ENCODE measurements at places on chromosomes 12 and 14.
A peak's percentile ranks its signal among the peaks of the same experiment; 100 is the strongest.

GRCh38 chr14:53380052-53380866 is 227.1 kb upstream of the DDHD1 start:
- no peak for DNase-seq

DNA sequence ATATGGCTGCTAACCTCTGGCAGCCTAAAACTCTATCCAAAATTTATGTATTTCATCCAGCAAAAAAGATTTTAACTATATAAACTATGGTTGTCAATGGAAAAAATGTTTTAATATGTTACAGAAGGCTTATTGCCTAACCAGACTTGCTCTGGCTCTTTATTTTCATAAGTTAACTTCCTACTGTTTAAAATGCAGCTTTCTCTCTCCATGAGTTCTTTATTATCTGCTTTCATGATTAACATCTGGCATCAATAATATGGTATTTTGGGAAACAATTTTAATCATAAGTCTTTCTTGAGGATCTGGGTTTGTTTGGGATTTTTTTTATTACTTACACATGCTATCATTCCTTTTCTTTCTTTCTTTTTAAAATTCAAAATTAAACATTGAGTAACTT is 20.5 kb downstream of the KERA start:
- no peak for DNase-seq

DNA sequence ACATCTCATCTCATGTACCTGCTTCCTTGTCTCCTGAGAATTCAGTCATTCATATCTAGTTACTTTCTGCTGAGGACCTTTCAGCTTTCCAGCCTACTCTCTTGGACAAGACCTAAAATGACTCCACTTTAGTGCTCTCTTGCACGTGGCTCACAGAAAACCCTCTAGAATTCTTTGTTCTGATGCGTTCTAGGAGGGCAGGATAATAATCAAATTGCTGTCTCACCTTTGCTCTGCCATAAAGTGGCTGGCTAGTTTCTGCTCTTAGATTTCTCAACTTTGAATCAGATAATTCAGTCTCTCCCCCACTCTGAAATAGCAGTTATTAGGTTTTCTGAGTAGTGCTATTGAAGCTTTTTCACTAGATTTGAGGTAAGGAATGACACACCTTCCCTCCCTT is 429.5 kb upstream of the FBXO33 start:
- no peak for DNase-seq

GRCh38 chr12:132417741-132418140 is 72.2 kb upstream of the FBRSL1 start:
- DNase-seq = no peak

- no peak for DNase-seq
Measured at GRCh38 chr14:65069874-65070413, 32.4 kb downstream of the MAX start.

- DNase-seq = peak; percentile 94
Measured at GRCh38 chr12:92369636-92370035, 224.0 kb upstream of the BTG1 start.

DNA sequence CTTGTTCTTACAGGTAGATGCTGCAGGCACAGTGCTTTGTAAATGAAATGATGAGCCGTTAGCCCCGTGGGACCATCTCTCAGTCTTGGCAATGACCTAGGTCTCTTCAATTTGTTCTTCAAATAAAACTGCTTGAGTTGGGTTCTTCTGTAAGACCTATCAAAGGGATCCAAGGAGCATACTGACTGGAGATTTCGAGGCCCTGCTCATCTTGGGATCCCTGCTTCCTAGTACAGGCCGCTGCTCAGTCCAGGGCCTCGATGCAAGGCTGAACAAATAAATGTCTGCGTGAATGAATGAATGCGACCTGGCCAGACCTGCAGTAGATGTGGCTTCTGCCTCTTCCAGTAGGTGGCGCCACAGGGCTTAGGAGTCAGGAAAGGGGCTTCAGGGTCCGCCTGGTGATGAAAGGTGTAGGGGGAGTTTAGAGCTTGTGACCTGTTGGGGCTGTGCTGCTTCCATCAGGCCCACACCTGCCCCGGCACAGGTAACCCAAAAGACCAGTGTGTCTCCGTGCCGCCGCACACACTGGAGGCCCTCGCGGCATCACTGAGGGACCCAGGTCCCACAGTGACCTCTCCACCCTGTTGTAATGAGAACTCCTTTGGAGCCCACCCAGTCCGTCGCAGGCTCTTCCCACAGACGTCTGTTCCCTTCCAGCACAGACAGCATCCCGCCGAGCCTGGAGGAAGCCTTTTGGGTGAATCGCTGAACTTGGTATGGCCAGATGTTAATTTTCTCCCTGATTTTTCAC is 4.4 kb downstream of the CACNA1C start:
- DNase-seq = no peak

DNA sequence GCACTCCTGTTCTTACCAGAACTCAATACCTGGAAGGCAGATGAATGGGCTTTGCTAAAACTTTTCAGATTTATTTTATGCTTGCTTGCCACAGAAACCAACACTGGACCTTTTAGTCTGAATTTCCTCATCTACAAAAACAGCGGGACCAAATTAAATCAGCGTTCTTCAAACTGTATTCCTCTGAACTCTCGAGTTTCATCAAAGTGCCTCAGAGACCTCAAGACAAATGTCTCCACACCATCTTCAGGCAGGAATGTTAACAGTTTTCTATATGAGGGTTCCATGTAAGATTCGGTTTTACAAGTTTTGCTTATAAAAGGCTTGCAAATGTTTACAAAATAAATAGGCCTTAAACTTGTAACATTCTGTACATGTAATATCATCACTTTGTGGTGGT is 74.6 kb downstream of the MED13L start:
- DNase-seq = no peak

GRCh38 chr12:98997899-98998298 is 352.8 kb downstream of the APAF1 start:
- no peak for DNase-seq

GRCh38 chr14:64303471-64303917 is 9.3 kb upstream of the ESR2 start:
- peak; percentile 72 for DNase-seq

GRCh38 chr14:74981833-74982232 is 20.9 kb upstream of the EIF2B2 start:
- DNase-seq = no peak

DNA sequence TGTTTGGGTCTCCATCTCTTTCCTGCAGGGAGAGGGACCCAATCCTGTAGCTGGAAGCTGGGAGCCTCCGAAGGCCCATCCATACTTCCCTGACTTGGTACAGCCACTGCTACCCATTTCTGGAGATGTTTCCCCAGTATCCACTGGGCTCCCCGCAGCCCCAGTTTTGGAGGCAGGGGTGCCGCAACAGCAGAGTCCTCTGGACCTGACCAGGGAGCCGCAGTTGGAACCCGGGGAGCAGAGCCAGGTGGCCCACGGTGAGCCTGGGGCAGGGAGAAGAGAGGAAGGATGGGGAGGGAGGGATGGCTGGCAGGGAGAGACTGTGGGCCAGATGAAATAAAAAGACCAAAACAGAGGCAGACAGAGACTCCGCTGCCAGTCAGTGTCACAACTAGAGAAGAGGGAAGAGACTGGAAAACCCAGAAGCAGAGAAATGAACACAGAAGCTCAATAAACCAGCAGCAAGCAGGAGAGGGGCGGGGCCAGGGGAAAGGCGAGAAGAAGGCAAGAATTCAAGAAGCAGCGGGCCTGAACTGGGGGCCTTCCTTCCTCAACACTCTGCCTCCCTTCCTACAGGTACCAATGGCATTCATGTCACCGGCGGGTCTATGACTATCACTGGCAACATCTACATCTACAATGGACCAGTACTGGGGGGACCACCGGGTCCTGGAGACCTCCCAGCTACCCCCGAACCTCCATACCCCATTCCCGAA is 6.3 kb downstream of the LTBR start:
- DNase-seq = no peak

DNA sequence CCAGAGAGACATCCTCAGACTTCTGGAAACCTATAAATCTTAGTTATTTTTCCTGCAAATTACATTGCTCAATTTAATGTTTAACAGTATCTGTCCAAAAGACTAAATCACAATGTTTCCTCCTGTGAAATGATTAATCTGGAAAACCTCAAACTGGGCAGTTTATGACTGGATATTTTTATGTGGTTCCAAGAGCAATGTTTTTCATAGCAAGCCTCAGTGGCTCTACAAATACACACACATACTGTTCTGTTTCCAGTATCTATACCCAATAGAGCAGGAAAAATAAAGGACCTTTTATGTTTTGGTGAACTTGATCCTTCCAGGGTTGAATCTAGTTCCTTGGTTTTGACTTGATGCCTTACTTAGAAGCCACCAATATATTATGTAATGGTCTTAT is 9.2 kb downstream of the NID2 start:
- no peak for DNase-seq

DNA sequence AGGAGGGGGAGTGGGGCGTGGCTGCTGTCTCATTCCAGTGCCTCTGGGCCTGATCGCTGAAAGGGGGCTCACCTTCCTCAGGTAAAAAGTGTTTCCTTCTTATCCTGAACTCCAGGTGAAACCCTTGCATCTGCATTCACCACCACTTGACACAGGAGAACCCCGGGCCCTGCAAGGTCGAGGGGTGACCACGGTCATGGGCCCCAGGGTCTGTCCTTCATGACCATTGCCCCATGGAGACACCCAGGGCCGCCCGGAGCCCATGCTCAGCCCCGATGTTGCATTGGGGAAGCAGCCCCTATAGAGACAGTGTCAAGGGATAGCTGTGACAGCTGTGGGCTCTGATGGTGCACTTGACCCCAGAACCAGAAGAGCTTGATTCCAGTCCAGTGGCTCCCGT is 34.4 kb upstream of the DYNC1H1 start:
- DNase-seq = no peak

- DNase-seq = no peak
Measured at GRCh38 chr12:130601327-130601726, 114.8 kb downstream of the RIMBP2 start.

- DNase-seq = no peak
Measured at GRCh38 chr12:84069699-84070098, 842.9 kb downstream of the SLC6A15 start.

DNA sequence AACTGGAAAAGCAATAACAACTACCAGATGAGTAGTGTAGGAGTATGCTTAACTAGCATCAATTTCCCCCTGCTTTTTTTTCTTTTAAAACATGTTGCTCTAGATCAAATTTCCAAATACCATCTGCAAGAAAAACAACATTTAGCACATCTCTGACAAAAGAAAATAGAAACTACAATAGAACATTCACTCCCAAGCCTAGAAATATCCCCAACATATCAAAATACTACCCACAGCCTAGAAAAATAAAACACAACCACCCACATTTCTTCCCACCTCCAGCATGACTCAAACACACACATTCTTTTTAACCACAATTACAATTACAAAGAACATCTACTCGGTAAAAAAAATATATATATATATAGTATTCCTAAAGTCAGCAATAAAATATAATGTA is 120.0 kb downstream of the PPFIA2 start:
- no peak for DNase-seq

GRCh38 chr12:45727980-45728629 is 1.4 kb upstream of the ARID2 start:
- peak; percentile 52 for DNase-seq

DNA sequence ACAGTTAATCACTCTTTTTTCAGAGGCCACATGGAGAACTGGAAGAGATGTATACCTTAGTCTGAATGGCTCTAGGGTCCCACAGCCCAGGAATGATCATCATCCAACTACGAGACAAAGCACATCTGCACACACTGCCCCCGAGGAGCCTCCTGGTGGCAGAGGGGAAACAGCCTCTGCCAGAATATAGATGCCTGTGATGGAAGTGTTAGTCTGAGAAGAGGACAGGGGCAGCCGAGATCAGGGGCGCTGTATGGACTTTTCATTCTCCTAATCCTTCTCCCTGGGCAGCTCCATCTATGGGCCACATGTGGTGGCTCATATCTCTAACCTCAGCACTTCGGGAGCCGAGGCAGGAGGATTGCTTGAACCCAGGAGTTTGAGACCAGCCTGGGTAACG is 82.8 kb upstream of the CAPRIN2 start:
- DNase-seq = no peak

DNA sequence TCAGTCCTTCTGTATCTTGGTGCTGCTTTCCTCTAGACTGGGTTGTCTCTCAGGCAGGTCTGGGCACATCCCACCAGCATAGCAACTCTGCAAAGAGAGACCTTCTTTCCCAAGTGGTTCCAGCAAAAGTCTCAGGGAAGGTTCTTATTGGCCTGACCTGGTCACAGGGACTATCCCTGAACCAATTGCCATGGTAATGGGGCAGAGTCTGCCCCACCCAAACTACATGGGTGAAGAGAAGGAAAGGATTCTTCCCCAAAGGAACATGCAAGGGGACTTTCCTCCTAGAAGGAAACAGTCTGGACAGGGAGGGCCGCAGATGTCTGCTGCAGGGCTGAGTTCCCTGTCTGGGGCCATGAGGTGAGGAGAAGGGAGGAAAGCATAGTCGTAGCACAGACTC is 122.2 kb upstream of the NCOR2 start:
- DNase-seq = no peak

- DNase-seq = no peak
Measured at GRCh38 chr12:78208092-78208491, 377.4 kb downstream of the NAV3 start.

GRCh38 chr14:33734387-33734786 is 216.5 kb downstream of the EGLN3 start:
- no peak for DNase-seq

DNA sequence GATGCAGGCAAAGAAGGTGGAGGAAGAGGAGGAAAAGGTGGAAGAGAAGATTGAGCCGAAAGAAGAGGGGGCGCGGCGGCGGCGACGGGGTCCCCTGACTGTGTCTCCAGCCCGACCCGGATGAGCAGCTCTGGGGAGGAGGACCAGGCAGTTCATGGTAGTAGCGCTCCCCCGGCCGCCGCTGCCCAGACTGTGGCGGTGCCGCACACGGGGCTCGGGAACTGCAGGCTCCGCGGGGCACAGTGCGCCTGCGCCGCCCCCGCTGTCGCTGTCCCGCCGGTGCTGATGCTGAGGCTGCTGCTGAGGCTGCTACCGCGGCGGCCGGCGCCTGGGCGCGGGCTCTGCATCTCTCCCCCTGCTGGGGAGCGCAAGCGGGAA is at the start of gene KCNH5:
TSS of gene KCNH5 (minus strand) at position 225 of the 378 bp plus-strand sequence. CDS start 272 bp downstream, outside the sequence.
- no peak for DNase-seq

DNA sequence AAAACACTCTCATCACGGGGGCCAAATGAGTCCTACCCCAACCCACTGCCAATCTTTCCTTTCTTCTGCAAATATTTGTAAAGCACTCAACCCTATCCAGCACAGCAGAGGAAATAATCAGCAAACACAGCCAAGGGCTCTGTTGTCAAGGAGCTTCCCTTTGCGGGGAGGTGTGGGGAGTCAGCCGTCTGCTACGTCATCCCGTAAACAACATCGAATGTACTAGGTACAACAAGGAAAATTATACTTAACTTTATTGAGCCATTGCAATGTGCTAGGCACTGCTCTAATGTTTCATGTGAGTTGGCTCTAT is 22.8 kb downstream of the TMEM63C start:
- no peak for DNase-seq

DNA sequence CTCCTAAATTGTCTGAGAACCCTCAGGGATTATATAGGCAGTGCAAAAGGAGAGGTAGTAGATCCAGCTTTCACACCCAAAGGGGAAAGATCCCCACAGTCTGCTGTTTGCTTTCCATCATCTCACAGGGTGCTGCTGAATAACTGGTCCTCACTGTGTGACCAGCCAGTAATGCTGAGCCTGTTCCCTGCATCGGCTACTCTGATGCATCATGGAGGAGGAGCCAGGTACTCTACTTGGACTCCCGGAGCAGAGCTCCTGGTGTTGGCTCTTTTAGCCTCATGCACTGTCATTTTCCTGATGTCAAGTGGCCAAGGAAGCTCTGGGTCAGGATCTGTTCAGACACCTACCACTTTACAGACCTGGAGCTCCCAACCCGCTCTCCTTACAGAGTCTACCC is 127.4 kb upstream of the ATF1 start:
- no peak for DNase-seq

GRCh38 chr14:70943838-70944237 is 36.6 kb downstream of the PCNX1 start:
- no peak for DNase-seq

All from PC-9 (cell line).